ENCODE measurements at places on chromosomes 13 and 19.

DNA sequence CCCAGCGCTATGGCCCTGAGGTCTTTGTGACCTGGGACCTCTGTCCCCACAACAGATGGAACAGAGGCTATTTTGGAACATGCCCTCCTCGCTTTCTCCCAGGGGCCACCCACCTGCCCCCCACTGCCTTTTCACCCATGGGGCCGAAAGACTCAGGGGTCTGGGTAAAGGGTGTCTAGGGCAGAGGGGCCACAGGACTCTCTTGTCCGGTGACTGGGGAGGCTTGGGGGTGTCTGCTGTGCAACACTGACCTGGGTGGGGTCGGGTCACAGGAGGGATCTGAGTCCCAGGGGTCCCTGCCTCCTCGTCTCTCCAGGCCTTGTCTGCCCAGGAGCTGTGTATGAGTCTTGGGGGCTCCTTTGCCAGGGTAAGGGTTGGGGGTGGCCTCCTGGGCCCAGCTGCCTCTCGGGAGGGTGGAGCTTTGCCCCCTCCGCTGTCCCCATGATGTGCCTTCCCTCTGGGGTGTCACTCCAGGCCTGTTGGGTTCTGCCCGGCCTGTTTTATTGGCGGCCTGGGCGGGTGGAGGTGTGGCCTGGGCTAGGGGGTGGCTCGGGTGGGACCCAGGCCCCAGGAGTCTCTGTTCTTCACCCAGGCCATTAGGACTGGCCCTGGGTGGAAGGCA, 2.1 kb downstream of the ARID3A start:
- no peak for DNase-seq

GRCh38 chr19:10431254-10431942, 11.1 kb downstream of the PDE4A start:
- peak; percentile 85 for DNase-seq

GRCh38 chr19:10760273-10760944, 42.5 kb downstream of the DNM2 start:
- no peak for DNase-seq

DNA sequence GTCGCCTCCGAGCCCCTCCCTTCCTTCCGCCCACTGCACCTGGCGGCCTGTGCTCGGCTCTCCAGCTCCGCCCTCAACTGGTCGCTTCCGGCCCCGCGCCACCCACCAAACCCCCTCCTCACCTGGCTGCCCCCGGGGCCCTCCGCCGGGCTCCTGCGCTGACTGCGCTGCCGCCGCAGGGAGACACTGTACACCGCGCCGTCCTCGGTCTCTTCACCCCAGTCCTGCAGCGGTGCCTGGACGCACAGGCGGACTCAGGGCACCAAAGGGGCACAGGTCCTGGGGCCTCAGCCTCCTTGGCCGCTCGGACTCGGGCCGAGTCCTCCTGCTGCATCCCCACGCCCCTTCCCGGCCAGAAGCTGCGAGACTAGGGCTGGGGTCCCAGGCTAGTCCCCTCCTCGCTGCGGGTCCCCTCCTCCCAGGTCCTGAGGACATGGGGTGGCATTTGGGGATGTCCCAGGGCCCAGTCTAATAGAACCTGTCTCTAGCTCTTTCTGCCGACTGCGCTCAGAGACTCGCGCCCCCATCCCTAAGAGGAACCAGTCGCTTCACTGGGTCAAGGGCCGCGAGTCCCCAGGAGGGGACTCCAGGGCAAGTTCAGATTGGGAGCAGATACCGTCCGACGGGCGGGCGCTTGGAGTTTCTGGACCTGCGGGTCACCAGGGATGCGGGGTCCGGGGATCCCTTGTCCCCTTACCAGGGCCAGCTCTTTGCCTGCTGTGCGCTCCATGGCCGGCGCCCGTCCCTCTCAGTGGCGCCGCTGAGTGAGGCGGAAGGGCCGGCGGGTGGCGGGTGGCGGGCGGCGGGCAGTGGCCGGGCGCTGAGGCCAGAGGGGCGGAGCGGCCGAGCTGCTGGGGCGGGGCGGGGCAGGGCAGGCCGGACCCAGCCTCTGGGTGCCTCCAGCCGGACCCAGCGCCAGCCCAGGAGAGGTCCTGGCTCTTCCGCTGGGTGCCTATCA, at the start of gene RGL3:
RGL3 (minus strand) TSS at position 766 of the 958 bp plus-strand sequence; CDS start at position 730, 36 bp downstream.
- DNase-seq: no peak

GRCh38 chr19:20247016-20247683, 80.1 kb downstream of the ZNF486 start:
- no peak for DNase-seq

- no peak for DNase-seq
These were observed 63.3 kb downstream of the ZIC5 start for GRCh38 chr13:99908140-99908803.

DNA sequence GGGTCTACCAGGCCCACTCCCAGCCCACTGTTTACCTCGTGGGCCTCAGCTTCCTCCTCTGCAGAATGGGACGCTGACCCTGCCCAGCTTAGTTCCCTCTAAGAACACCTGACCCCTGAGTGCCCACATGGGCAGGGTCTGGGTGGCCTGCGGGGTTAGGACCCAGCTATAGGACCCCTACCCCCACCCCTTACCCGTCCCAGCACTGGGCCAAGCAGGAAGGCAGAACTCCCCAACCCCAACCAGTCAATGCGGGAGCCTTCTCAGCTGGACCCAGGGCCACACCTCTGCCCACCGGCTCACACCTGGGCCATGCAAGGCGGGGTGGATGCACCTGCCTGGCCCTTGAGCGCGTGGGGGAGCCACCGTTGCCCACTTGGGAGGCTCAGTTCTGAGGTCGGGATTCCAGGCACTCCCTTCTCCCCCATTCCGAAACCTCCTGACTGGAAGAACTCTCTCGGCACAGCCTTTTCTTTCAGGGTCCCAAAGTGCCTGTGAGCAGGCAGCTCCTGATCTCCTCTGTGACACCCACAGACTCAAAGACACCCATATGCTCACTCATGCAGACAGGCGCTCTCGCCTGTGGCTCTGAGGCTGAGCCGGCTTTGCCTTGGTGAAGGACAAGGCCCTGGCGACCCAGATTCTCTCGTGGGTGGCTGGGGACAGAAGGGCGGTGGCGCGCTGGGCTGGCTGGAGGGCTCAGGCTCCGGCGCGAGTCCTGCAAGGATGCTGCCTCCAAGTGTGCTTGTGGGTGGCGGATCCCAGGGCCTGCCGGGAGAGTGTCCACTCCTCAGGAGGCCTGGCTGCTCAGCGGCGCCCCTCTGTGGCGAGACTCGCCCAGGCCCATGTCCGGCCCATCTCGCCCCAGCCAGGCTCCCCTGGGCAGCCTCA, 27.9 kb upstream of the PARP4 start:
- no peak for DNase-seq

DNA sequence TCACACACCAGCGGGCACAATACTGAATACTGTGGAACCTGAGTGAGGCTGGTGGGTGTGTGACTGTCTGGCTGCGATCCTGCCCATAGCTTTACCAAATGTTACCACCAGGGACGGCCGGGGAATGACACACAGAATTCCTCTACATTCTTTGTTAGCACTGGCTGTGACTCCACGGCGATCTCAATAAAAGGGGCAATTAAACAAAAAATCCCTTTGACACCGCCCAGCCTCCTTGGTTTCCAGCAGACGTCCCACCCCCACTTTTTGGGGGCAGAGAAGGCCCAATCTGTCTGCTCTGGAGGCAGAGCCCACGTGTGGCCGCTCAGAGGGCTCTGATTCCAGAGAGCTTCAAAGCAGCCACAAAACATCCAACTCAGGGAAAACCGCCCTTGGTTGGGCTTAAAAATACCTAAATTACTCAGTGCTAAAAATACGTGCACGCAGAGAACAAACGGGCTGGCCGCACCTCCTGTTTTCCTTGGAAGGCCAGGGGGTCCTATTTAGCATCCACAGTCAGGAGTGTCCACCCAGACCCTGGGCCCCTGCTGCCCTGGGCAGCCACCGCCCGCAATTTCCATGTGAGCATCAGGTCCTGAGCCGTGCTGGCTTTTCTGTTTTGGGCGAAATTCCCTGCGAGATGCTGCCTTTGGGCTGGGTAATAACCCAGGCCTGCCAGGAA, 47.8 kb downstream of the GADD45B start:
- no peak for DNase-seq

DNA sequence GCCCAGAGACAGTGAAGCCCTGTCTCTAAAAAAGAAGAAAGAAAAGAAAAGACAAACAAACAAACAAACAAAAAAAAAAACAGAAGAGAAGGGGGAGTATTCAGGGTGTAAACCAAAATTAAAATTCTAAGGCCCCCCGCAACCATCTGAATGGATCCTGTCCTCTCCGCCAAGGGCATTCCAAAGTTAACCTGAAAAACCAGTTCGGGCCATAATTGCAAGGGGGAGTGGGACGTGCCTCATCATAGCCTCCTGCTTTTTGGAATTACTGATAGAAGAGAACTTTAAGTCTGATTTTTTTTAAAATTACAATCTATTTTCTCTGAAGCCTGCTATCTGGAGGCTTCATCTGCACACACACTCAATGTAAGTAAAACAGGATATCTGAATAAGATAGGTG, 5.7 kb upstream of the IFNL2 start:
- no peak for DNase-seq

DNA sequence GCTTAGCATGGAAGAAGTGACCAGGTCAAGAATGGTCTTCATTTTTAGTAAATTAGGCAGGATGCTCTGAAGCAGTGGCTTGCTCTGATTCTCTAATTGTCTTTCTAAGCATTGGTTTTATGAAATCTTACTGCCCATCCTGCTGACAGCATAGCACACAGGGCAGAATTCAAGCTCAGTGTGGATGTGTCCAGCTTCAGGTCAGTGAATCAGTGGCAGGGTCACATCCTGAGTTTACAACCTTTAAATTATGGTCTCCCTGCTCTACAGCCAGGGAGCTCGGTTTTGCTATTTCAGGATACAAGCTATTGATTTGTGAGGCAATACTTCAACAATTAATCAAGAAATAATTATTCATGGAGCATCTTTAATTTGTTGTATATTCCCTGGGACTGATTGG, 202.3 kb upstream of the RXFP2 start:
- DNase-seq: no peak

DNA sequence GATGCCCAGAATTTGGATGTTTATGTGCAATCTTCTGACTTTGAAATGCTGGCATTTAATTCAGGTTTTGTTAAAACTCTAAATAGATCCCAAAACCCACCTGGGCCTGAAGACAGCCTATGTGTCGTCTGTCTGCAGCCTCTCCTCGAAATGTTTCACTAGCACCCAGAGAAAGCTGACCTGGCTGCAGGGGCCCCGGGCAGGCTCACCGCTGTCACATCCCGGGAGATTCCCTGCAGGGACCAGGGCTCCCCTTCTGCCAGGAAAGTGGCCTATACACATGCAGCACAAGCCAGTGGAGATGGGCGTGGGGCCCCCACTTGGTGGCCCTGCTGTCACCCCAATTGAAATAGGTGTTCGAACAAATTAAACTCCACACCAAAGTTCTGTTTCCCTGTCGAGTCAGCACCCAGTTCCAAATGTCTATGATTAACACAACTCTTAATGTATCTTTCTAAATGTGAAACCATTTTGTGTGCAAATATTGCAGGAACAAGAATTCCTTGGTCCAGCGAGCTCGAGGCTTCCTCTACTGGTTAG, 145.8 kb upstream of the ZNF507 start:
- no peak for DNase-seq

DNA sequence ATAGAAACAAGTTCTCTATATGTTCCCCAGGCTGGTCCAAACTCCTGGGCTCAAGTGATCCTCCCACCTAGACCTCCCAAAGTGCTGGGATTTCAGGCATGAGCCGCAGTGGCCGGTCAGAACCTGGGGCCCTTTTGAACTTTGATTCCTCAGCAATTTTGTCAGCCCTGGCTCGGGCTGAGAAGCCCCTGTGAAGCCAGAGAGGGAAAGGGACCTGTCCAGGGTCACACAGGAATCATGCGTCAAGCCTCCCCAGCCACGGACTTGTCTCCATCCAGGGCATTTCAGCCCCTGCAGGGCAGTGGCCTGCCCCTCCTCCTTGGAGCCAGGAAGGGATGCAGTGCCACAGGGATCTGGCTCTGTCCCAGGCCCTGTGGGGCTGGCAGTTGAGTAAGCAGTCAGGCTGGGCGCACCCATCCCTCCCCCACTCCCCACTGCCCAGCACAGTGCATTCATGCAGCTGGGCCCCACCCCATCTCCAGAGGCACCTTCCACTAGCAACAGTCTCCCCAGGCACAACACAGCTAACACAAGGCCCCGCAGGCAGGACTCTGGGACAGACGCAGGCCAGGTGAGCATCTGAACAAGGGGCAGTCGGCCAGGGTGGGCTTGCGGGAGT, at the start of gene CAPS:
CAPS (plus strand) TSS at position 516 of the 619 bp plus-strand sequence. CDS start 153 bp downstream, outside the sequence.
- no peak for DNase-seq

- DNase-seq: no peak
These were observed 959 bp upstream of the IGFL3 start for GRCh38 chr19:46125447-46125846.

DNA sequence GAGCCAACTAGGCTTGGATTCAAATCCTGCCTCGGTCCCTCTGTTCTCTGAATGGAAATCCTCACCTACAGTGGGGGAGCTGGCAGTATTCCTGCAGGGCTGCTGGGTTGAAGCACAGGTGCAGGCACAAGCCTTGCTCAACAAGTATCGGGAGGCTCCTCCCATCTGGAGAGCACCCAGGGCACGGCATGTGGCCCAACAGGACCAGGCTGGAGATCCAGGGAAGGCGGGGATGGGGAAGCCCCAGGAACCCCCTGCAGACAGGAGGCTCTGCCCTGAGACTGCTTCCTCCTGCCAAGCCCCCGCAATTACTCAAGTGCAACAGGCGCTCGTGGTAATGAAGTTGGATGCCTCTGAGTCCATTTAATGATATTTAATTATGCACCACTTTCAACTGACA, 128.0 kb upstream of the VSTM2B start:
- no peak for DNase-seq

DNA sequence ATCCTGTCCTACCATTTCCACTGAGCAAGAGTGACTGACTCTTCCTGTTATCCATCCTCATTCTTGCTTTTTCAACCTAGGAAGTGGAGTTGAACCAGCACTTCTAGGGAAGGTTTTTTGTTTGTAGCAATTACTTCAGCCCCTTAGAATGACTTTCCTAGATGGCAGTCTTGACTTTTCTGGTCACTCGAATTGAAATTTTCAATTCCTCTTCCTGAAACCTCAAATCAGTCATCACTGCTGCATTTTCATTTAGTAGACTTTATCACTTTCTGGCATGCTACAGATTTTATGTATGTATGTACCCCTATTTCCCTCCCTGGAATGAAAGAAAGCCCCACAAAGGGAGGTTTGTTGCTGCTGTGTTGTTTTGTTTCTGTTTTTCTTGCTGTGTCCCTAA, 915.9 kb downstream of the PCDH17 start:
- no peak for DNase-seq

DNA sequence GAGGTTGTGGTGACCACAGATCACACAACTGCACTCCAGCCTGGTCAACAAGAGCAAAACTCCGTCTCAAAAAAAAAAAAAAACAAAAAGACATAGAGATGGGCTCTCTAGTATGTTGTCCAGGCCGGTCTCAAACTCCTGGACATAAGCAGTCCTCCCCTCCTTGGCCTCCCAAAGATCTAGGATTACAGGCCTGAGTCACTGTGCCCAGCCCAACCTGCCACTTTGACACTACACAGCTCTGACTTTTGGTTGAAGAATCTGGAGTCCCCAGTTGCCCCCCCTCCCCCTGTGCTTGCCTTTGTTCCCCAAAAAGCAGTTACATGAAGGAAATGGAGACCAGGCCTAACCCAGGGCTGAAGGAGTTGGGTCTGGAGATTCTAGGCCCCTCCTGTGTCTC, 12.9 kb downstream of the CARM1 start:
- no peak for DNase-seq

GRCh38 chr13:29935309-29935981, 85.0 kb upstream of the UBL3 start:
- peak; percentile 71 for DNase-seq

Data from immature natural killer cell (primary cell).